ENCODE measurements at places on chromosomes 4 and X.
A peak's percentile ranks its signal among the peaks of the same experiment; 100 is the strongest.

DNA sequence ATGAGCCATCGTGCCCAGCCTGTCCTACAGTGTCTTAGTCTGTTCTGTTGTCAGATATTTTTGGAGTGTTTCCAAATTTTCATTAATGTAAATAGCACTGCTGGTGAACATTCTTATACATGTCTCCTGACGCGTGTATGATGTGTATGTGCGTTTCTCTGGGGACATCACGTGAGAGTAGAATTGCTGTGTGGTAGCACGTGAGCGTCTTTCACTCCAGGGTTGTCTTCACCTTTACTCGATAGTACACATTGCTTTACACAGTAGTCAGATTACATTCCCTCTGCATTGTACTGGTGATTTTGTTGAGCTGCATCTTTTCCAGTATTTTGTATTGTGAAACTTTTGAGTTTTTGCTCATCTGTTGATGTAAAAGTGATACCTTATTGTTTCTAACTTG is 60.0 kb downstream of the ARHGAP10 start:
- no peak for DNase-seq

- DNase-seq, result no peak
Observed at GRCh38 chr4:157706155-157706554, 466.7 kb downstream of the GASK1B start.

DNA sequence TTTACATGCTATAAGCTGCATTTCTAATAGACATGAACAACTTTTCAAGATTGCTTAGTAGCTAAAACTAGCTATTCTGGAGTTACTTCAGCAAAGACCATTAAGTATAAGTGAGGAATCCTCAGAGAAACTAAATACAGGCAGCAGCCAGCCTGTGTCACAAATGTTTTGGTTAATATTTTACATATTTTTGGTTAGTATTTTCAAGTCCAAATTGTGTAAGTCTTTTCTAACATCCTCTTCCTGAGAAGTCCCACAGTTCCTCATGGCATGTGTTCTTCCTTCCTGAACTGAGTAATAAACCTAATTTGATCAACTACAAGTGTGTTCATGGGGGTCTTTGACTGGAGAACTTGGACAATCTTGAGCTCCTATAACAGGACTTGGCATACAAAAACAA is 42.4 kb upstream of the MCF2 start:
- DNase-seq, result peak; percentile 3

DNA sequence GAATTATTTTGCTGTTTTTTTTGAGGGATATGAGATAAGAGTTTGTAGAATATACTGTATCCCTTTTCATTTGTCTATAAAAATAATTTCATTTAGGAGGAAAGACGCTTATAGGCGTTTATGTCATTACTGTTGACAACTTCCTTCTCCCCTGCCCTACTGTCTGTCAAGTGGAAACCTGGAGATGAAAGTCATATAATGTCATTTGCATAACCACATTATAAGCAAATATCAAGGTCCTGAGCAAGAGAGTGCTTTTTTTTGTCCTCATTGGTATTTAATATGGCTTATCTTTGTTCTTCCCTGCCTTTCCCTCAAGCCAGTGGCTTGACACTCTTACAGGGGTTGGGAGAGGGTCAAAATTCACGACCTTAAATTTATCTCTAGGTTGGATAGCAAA is 55.8 kb downstream of the LRP2BP start:
- DNase-seq, result no peak

- peak; percentile 25 for DNase-seq
Observed at GRCh38 chrX:69285881-69286564, 120.8 kb upstream of the PJA1 start.

DNA sequence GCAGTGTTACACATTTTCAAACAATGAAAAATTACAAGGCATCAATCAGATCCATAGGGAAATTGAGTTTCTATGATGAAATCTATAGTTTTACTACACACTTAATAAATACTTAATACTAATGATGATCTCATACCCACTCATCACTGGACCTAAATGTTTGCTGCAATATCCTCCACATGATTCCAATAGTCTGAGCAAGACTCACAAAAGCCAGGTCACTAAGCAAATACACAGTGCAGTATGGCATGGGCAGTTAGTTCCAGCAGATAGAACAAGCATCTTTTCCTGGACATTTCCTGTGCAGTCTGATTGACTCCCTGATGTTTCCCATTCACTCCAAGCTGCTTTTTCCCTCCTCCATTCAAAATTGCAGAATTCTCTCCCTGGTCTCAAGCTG is 109.0 kb upstream of the ATOH1 start:
- no peak for DNase-seq

- DNase-seq, result peak; percentile 94
Observed at GRCh38 chr4:2330091-2331042, 68.5 kb upstream of the MXD4 start.

GRCh38 chrX:71546879-71547278 is 14.0 kb downstream of the OGT start:
- no peak for DNase-seq

DNA sequence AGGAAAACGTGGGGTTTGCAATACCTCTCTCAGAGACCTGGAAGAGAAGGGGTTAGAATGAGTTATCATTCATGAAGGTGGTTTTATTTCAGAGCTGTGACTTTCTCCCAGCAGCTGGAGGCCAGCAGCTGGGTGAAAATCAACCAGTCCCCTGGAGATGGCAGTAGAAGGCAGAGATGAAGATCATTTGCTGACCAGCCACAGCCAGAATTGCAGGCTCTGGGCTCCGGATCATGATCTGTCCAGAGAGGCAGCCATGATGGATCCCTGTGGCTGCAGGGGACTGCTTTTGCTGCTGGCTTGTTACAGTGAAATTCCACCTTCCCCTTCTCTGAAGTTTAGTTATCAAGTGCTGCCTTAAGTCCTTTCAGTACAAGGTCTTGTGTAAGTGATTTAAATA is 46.9 kb upstream of the TAB3 start:
- DNase-seq, result peak; percentile 13

- no peak for DNase-seq
Observed at GRCh38 chr4:179029683-179030082, 1587.4 kb upstream of the AGA start.

DNA sequence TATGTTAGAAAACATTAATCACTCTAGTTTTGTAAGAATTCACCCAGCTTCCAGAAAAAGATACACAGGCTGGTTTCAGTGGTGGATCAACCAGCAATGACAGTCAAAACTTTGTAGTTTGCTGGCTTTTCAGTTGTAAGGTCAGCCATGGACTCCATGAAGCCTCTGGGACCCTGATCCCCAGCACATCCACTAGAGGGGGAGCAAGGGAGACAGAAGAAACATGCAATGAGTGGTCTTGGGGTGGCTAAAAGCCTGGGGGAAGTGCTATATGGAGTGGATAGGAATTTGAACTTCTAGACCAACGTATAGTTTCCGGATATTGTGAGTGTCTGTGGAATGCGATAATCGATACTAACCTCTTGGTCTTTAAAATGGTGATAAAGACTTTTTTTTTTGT is 72.7 kb downstream of the AFF2 start:
- no peak for DNase-seq

DNA sequence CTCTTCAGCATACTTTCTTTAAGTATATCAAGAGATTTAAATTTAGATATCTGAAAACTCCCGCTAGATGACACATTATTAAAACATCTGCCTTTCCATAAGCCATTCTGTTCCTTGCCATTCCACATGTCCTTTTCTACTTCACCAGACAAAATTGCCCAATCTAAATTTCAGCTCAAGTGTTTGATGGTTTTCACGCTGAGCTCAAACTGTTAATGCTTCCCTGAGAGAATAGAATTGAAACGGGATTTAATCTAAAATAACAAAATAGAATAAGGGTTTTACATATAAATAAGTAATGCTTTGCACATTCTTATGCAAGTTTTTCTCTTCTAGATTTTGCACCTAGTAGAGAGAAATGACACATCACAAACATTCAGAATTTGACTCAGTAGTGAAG is 764.5 kb upstream of the TENM3 start:
- DNase-seq, result peak; percentile 3

- DNase-seq, result no peak
Observed at GRCh38 chr4:59994118-59994517, 1206.0 kb upstream of the ADGRL3 start.

DNA sequence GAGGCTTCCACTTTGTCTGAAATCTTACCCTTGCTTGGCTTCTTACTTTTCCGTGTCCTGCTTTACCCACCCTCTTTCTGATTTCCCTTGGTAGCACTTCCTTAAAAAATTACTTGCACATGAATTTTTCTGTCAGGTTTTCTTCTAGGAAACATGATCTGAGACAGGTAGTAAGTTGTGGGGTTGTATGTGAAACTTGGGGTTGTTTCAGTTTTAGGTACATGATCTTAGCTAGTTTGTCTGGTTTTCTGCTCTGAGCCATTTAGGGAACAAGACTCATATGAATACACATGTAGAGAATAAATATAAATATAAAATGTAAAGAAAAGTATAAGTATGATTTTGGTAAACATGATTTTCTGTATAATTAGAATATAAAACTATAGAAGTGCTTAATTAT is 17.4 kb upstream of the ARMCX2 start:
- no peak for DNase-seq

DNA sequence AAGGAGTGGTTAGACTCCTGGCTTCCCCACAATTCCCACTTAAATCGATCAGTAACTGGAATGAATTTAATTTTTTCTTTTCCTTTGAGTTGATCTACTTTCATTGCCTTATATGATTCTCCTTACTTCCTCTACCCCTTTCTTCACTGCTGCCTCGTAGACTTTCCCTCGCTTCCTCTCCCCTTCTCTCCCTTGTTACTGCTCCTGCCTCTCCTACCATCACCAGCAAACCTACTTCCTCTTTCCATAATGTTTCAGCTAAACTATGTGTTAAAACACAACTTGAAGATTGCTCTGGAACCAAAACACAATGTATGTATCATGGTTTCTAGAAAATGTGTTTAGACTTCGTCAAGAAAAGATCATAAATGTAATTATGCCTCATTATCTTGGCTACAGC is 132.0 kb upstream of the TET2 start:
- no peak for DNase-seq

GRCh38 chr4:156021298-156021697 is 67.6 kb upstream of the CTSO start:
- no peak for DNase-seq

- DNase-seq, result no peak
Observed at GRCh38 chr4:147589586-147589985, 27.6 kb upstream of the TMEM184C start.

GRCh38 chr4:80154545-80154933 is 42.8 kb upstream of the PRDM8 start:
- DNase-seq, result no peak

DNA sequence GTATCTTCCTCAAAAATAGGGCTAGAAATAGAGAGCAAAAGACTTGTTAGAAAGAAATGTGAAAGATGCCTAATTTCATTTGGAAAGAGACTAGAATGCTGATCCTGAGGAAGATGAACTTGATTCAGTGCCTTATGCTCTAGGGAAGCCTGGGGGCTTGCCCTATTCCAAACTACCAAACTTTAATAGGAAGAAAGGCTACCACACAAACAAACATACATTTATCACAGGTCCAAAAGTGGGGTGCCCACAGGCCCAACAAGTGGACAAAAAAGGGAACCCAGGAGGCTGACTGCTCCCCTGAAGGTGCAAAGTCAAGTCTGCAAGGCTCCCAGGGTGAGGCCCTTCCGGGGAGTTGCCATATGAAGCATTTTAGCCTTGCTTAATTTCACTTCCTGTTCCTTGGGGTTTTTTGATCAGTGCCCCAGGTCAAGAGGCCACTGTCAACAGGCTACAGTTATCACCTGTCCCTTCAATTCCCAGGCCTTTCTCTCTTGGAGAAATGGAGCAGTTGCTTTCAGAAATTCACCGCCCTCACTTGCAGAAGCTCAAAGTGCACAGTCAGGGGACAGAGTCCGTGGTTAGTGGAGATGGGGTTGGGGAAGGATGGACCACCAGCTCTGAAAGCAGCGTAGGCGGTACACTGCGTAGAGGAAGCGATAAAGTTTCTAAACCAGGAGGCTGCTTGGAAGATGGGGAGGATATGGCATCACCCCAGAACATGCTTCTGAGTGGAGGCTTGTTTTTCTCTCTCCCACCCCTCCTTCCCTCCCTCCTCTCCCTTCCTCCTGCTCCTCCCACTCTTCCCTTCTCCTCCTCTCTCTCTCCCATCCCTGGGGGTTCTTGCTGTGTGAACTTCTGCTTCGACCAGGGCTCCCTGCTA is 36.4 kb downstream of the TMEM154 start:
- no peak for DNase-seq

DNA sequence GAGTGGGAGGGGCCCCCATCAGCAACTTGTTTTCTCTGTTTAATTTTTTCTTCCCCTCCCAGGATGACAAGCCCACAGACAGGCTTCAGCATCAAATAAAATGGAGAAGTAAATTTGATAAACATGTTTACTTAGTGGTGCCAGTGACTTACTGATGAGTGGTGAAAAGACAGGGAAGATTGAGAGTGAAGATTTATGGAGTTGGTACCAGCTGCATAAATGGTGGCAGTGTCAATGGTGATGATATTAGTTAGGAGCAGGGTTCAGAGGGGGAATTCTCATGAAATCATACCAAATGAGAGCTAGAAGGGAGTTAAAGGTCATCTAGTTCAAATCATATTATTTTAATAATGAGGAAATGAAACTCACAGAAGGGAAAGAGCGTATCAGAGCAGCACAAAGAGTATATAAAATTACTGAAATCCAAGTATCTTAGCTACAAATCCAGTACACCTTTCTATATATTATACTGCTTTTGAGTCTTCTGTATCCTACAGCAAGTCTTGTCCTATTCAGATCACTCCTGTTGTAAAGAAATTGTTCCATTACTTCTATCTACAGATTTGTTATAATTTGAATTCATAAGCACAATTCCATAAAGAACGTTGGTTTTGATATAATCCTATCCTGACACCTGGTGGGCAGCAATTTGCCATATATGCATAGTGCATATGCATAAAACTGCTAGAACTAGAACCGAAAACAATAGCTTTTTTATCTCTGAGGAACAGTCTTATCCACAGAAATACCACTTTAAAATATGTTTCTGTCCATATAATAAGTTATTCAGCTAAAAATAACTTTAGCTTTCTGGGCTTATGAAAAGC is 5.0 kb downstream of the P2RY10 start:
- DNase-seq, result no peak

DNA sequence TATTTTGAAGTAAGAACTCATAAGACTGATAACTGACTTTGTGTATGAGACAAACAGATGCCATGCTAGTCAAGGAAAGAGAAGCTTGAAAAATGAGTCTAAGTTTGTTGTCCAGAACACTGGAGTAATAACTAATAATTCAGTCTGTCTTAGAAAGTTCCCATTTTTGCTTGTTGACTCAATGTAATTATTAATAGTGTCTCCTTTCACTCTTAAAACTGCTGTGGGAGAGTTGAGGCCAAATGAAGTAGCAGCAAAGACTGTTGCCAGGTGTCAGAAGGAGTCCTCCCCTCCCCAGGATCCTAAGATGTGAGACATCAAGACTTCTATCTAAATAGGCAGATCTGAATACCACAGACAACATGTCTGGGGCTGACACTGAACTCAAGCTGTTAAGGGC is 20.8 kb upstream of the FAM13A start:
- peak; percentile 12 for DNase-seq

GRCh38 chrX:144683247-144683646 is 564.1 kb upstream of the SPANXN1 start:
- DNase-seq, result peak; percentile 12

DNA sequence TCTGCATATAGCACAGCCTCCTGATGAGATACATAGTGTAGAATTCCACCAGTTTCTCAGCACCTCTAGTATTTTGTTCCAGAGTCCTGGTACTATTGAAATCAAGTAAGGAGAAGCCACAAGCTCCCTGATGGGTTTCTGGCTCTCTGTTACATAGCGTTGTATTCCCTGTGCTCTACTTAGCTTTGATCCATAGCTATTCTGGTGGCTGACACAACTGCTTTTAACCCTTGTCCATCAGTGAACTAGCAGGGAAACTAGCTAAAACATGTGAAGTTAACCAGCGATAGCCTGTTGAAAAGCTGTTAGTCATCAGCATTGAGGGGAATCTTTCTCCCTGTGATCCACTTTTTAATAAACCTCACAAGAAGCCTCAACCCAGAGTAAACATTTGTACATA is 26.9 kb downstream of the NIPAL1 start:
- DNase-seq, result no peak

All from fibroblast of mammary gland (primary cell).